Caki2 (cell line): ENCODE measurements at places on chromosomes 12 and 14.

DNA sequence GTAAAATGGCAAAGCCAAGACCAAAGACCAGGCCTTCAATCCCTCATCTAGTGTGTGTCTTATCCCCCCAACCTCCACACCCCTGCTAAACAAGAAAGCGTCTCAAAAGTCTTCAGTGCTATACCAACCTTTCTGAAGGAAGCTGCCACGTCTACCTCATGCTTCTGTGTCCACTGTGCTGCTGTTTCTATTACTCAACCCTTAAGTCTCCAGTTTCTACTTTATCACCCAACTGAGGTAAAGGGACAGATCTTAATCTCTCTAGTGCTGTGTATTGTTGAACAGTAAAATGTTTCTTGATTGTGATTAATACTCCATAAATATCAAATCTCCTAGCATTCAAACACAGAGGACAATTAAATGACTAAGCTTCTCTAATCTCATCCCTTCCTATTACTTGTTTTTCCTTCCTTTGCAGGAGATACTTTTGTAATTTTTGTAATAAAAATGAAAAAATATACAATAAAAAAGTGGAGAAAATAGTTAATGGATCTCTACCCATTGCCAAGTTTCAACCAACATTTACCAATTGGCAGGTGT is 23.3 kb downstream of the BTBD7 start:
- no peak for DNase-seq

DNA sequence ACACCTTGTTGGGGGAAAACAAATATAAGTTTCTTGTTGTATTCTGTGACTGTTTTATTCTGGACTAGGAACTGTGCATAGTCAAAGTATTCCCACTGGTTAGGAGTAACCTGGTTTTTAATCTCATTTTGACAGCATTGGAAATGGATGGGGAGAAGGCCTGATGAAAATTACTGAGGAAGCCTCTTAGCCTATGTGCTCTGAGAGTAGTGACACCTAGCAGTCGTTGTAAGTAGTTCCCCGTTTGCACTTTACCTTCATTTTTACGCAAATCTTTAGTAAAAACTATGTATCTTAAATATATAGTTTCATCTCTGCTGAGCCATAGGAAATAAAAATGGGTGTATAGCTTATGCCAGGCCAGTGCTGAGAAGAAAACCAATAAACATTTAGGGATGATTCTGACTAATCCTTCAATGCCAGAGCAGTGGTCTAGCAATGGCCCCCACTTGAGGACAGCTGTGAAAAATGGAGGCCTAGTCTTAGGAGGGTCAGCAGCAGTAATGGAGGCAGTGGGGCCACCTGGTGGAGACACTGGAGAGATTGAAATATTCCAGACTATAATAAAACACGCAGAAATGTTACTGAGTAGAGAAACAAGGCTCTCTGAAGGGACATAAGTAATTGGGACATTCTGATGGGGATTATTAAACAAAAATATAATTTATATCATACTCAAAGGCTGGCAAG is 133.2 kb upstream of the NOVA1 start:
- no peak for DNase-seq

DNA sequence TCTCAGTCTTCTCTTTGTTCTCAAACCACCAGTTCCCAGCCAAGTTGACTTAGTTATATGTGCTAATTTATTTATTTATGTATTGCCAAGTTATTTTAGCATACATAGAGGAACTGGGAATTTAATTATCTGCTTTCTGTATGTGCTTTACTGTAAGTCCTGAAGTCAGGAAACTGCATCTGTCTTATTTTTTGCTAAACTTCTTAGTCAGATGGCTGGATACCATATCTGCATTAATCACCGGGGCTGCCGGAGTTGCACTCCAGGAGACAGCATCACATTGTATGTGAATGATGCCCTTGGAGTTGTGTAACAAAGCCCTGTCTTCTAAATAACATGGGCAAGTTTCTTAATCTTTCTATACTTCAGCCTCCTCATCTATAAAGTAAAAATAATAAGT is 96.2 kb downstream of the MON2 start:
- no peak for DNase-seq

- no peak for DNase-seq
These were observed 82.6 kb downstream of the SCARB1 start for GRCh38 chr12:124780752-124781685.

GRCh38 chr12:11707535-11707934 is 58.1 kb downstream of the ETV6 start:
- DNase-seq = no peak

GRCh38 chr14:60867503-60868172 is 113.2 kb downstream of the TRMT5 start:
- DNase-seq = no peak

DNA sequence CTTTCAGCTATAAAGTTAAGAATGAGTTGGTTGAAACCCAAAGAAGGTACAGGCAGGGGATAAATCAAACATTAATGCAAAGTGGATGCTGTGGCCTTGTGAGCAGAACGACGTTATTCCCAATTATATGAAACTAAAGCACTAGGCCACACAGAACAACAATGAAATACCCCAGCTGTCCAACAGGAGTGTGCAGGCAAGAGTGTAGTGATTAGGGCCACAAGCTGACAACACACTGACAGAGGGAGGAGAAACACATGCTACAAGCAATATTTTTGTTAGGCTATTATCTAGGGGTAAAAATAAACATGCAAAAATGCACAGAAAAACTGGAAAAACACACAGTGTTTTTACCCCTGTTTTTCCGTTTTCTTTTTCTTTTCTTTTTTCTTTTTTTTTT is 15.0 kb downstream of the MAP3K9 start:
- no peak for DNase-seq

DNA sequence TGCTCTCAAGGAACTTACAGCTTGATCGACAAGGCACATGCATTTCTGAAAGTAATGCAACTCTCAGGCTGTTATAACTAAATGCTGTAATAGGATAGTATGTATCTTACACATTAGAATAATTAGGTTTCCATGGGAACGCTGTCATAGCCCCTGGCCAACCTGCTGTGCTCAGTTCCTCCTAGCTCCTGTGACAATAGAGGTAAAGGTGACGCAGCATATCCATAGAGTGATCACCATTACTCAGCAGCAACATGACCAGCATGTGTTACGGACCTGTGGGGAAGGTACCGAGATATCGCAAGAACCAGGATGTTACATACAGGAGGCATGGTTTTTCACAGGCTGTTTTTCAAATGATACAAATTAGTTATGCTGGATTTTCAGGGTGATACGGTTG is 150.7 kb downstream of the CAND1 start:
- DNase-seq = no peak

DNA sequence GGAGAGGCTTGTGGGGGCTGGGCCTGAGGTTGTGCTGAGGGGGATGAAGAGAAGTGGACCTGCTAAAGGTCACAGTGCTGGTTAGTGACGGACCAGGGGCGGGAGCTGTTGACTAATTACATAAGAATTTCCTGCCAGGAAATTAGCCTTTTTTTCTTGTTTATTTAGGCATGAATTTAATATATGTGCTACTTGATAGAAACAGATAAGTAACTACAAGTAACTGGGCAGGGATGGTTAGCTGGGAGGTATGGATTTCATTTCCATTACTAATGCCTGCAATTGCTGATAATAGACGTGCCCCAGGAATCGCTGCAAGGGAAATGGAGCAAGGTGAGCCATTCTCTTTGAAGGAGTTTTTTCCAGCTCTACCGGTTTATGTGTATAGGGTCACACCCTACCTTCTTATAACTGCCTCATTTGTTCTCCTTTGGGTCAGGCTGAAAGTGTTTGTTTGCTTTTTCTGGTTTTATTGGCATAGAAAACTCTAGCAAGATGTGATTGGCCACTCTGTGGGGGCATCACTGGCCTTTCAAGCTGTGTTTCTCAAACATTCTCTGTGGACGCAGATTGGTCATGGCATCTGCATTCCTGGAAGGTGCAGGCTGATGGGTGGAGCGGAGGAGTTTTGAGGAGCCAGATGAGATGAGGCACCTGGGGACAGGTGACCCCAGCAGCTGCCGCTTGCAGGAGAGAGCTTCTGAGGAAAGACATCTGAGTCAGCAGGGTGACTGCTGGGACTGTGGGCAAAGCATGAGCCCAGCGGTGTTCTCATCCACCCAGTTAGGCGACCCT is 19.0 kb upstream of the GPRC5A start:
- peak; percentile 95 for DNase-seq

DNA sequence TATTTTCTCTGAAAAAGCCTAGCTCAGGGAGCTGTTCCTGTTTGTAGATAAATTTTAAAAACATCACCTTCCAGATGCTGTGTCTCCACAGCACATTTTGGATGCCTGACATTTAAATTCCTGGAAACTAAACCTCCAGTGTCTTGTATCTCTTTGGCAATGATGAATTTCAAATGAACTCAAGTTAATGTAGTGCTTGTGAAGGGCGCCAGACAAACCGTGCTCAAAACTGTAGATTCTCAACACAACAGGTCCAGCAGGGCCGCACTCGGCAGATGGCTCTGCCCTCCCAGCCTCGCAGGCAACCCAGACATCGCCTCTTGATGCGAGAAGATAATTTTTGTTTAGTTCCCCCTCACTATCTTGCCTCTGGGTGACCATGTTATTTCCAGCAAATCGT is 432.9 kb downstream of the VRK1 start:
- no peak for DNase-seq

- no peak for DNase-seq
These were observed 6.8 kb upstream of the CHPT1 start for GRCh38 chr12:101690544-101691098.

- peak; percentile 68 for DNase-seq
These were observed 99.9 kb downstream of the TMTC3 start for GRCh38 chr12:88241862-88242570.

DNA sequence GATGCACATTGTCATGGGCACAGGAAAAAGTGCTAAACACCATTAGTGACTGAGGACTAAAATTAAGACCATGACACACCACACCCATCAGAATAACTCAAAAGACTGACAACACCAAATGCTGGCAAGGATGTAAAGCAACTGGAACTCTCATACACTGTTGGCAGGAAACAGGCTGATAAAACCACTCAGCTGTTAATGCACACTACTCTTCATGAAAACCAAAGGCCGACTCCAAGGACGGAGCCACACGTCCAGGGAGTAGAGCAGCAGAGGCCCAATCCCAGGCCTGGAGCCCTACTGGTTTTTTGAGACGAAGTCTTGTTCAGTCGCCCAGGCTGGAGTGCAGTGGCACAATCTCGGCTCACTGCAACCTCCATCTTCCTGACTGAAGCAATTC is 6.4 kb downstream of the RAD52 start:
- no peak for DNase-seq

DNA sequence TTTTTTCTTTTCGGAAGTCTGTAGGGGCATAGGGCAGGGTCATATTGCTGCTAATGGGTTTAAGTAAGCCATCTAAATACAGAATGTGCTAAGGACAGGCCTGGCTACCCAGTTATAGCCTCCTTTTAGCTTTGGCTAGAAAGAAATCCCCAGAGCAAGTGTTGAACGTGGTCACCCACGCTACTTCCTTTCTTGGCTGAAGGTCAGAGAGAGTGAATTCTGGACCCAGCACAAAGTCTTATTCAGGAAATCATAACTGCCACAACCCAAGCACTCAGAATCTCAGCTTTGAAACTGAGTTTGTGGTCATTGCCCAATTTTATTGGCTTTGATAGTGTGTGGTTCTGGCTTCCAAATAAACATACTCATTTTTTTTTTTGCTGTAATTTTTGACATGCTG is 542.1 kb upstream of the ATP2B1 start:
- no peak for DNase-seq

DNA sequence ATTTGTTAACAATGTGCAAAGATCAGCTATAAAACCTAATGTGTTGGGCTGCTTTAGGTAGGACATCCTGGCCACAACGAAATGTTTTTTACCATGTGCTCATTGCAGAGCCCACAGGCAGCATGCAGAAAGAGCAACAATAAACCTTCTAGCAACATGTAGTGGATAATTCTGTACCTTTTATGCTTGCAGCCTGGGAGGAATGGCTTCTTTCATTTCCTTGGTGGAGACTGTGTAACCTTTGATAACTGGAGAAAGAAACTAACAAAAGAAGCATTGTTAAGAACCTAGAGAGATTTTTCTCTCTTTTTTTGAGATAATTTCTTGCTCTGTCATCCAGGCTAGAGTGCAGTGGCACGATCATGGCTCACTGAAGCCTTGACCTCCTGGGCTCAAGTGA is 225.5 kb upstream of the PRICKLE1 start:
- DNase-seq = no peak

DNA sequence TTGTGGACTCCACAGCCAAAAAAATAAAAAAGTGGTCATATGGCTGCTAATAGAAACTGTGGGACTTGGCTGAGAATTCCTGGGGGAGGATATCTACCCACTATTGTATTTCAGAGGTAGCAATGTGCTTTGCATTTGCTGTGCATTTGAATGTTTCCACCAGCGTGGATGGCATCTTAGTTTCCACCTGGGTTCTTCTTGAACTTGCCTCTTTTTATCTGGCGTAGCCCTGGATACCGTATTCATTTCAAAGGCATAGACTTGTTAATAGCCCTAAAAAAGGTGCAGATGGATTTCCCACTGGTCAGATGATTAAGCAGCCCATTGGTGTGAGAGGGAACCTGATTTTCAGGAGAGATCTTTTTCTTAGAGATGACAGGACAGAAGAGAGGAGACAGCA is 1.9 kb upstream of the MYF5 start:
- DNase-seq = no peak

GRCh38 chr12:62750941-62751809 is 183.8 kb downstream of the PPM1H start:
- no peak for DNase-seq

DNA sequence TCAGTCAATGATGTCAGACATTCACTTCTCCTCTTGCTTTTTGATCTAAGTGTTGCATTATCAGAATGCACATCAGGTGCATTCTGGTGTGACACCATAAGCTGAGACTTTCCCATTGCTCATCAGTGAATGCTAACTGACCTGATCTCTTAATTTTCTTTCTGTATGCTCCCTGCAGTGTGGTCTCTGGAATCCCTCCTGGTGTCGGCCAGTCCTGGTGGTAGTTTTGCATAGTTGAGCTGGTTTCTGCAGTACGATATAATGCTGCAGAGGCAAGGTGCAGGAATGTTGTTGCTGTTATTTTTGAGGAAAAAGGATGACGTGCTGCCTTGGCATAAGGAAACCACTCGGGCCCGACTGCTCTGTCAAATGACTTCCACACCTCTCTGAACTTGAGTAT is 11.0 kb upstream of the SRP54 start:
- DNase-seq = no peak

DNA sequence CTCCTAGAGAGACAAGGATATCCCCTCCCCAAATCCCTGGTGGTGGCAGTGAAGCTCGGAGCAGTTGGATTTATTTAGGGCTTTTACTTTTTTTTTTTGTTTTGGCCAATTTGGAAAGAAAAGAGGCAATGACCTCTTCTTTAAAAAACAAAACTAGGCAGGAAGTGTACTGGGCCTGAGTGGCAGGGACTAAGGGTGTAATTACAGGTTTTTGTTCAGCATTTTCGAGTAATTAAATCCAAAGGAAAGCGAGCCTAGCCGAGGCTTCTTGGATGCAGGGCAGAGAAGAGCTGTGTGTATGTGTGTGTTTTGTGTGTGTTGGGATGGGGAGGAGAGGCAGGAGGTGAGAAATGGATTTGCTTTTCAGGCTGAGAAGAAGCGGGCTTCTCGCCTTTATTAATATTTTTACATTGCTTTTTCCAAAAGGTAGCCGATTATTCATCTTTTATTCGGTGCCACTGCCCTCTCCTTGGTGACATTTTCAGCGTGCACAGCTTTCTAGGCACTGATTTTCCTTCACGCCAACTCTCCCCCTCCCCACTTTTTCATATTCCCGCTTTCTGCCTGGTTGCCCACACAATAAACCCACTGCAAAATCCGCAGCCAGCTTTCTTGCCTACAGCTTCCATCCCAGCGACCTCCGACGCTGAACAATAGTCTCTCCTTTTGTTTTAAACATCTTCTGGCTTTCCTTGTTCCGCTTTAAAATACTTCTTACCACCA is 8.9 kb upstream of the IRF2BPL start:
- DNase-seq = no peak
